ENCODE measurements at places on chromosomes 3 and 15.

DNA sequence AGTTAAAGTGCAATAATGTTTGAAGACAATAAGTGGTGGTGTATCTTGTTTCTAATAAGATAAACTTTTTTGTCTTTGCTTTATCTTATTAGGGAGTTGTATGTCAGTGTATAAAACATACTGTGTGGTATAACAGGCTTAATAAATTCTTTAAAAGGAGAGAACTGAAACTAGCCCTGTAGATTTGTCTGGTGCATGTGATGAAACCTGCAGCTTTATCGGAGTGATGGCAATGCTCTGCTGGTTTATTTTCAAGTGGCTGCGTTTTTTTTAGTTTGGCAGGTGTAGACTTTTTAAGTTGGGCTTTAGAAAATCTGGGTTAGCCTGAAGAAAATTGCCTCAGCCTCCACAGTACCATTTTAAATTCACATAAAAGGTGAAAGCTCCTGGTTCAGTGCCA is 2.7 kb downstream of the RPL15 start:
- no peak for DNase-seq

- peak; percentile 13 for DNase-seq
Measured at GRCh38 chr3:73707772-73708171, 83.0 kb upstream of the PDZRN3 start.

DNA sequence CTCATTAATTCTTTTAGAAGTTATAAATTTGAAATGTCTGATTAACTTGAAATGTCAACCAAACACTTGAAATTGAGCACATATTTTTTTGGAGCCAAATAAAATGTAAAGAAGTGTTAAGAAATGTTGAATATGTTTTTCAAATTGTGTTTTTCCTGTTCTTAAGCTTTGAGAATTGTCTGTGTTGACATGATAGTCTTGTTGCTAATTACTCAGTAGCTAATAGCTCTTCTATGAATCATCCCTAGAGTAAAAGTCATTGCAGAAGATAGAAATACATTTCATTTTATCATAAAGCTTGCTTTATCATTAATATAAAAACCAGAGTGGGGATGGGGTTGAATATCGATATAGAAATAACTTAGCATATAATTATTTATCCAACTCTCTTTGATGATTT is 41.9 kb upstream of the ABHD10 start:
- no peak for DNase-seq

- no peak for DNase-seq
Measured at GRCh38 chr15:36079021-36079420, 500.4 kb upstream of the CDIN1 start.

GRCh38 chr3:130459944-130460343 is 57.0 kb upstream of the COL6A6 start:
- DNase-seq, result no peak

DNA sequence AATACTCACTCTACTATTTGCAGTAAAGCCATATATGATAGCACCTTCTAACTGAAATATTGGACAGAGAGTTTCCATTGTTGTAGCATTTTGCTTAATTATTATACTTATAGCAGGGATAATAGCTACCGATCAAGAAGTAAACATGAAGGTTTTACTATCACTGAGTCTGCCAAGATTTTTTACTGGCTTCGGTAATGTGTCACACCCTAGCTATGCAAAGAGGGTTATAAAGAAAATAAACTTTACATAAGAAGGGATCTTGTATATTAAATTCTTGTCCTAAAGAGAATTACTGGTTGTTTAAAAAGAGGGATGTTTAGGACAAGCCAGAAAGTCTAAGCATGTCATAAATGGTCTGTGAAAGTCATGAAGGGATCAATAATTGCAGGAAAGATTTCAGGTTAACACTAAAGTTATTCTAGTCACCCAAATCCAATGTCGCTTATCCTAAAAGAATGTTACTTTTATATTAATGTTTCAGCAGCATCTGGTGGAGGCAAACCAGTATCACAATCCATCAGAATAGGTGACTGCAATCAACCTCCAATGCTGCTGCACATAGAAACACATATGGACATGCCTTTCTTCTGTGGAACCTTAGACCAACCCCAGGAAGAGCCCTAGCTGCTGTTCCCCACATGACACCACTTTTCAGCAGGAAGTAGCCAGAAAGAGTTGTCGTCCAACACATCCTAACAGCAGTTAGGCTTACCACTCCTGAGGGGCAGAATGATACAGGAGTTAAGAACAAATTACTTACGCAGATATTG is 62.7 kb upstream of the GK5 start:
- DNase-seq, result no peak

DNA sequence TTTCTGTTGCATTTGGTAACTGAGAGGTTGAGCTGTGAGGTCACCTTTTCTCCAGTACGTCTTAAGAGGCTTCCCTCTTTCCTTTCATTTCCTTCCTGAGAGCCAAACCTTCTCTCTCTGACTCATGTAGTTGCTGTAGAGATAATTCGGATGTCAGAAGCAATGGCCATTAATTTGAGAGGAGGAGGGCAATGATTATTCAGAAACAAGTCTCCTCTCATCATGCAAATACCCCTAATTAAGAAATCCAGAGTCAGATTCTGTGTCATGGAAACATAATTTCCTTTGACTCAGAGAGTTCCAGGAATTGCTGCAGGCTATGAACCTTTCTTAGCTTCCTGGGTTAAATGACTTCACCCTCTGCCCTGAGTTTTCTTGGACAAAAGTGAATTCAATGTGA is 59.0 kb upstream of the GSK3B start:
- peak; percentile 44 for DNase-seq

DNA sequence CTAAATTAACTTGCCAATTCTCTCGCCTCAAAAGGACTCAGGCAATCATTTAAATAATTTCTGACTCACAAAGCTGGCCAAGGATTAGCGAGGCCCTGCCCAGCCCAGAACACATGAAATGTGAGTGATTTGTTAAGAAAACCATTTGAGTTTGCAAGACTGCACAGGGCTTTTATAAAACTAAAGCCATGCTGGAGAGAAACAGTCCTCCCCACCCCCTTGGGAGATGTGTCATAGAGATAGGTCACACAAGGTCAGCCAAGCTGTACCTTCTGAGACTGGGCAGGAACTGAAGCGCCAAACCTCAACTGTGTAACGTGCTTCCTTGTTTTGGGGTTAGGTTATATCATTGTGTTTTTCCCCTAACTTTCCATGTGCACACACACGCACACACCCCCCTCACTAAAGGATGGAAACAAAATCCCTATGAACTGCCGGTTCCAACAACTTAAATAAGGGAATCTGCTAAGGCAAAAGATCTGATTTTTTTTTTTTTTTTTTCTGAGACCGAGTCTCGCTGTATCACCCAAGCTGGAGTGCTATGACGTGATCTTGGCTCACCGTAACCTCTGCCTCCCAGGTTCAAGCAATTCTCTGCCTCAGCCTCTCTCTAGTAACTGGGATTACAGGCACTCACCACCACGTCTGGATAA is 8.1 kb downstream of the SPATA12 start:
- peak; percentile 29 for DNase-seq
